Right renal cortex interstitium (tissue), 3 donors: ENCODE measurements at places on chromosomes 3 and 15. TPM values are rescaled to one million over a fixed set of nuclear protein-coding genes. Genes with fewer than 3 reads are reported as not detected.

Gene IL17RE
- polyA plus RNA-seq = 11.5 TPM

Gene RPP14
- 19.7 TPM for polyA plus RNA-seq

Gene INKA1
- polyA plus RNA-seq = 12.4 TPM

Gene GHRL
- polyA plus RNA-seq = 4.0 TPM

Gene ZNF501
- 12.2 TPM for polyA plus RNA-seq

DNA sequence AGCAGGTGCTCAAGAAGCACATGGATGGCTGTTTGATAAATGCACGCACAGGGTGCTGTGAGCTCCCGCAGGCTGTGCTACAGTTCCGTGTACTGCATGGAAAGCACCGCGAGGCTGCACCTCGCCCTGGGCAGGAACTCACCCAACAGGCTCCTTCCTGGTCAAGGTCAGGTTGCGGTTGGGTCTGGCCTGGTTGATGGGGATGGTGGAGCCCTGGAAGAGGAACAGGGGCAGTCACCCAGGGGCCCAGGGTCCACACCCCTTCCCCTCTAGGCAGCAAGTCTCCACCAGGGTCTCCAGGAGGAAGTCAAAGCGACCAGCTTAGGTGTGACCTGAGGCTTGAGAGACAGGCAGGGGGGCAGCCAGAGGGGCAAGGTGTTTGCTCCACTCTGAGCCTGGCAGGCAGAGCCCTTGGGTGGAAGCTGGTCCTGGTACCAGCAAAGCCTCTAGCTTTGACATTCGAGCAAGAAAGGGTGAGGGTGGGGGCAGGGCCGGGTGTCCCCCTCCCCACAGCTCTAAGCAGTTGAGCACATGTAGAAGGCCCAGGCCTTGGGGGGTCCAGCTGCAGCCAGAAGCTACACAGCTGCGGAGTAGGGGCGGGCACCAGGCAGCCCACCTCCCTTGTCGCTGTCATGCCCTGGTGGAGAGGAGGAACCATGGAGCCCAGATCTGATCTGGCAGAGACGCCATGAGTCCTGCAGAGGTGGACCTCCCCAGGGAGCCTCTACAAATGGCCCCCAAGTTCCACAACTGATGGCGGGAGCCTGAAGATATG, 46.3 kb upstream of the SLC41A3 start:
- DNase-seq = no peak

GRCh38 chr3:160784853-160785252, 28.8 kb downstream of the PPM1L start:
- DNase-seq = no peak

- DNase-seq = no peak
These were observed 54.5 kb downstream of the ALDH1A2 start for GRCh38 chr15:58010983-58011382.
